ENCODE measurements at places on chromosomes 3 and 15. TPM values are rescaled to one million over a fixed set of nuclear protein-coding genes. Genes with fewer than 3 reads are reported as not detected.

GRCh38 chr3:141412087-141412935, 44.0 kb downstream of the ZBTB38 start:
- DNase-seq: peak; percentile 76

The LRRIQ4 gene
- not detected for total RNA-seq

DNA sequence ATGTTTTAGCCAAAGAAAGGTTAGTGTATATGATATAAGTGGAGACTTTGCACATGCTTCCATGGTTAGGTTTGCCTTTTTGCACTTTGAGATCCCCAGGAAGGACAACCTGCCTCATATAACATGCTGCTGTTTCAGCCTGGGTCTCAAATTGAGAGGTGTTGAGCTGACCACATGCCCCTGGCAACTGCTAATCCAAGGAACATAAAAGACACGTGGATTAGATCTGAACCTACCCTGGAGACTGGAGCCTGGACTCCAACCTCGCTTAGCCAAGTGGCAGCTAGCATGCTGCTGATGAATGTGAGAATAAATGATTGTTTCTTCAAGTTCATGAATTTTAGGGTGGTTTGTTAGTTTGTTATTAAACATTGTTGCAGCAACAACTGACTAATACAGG, 301.8 kb upstream of the TBC1D5 start:
- no peak for DNase-seq

GRCh38 chr3:71776538-71776937, 8.4 kb downstream of the PROK2 start:
- no peak for DNase-seq

DNA sequence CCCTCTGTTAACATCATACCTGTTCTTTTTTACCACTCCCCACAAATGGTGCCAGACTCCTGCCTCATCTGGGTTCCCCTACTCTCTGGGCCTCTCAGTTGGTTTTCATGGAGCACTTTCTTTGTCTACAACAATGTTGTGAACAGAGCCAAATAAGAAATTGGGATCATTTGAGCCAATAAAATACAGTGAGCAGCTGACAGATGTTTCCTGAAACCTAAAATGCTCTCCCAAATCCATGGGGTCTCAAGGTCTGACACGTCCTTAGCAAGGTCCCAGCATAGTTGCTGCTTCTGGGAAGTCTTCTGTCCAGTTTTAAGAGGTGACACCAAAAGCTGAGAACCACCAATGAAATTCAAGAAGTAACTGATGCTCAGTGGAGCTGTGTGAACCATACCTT, 1.7 kb downstream of the NMNAT3 start:
- no peak for DNase-seq

The ST3GAL6 gene
- total RNA-seq: 8.2 TPM

DNA sequence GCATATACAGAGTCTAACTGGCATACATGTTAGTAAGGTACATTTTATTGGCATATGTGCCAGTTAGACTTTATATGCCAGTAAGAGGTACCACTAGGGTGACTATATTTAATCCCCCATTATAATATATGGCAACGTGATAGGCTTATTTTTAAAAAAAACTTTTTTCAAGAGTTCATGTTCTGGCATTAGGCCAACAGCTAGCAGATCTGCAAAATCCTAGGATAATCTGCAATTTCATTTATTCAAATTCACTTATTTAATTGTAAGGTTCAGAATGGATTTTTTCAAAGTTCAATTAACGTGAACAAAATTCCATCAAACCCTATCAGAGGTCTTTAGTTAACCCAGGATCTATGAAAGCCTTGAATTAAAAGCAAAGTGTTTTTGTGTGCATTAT, 31.9 kb downstream of the NIT2 start:
- DNase-seq: no peak

The LRRC31 gene
- not detected for total RNA-seq

- no peak for DNase-seq
Observed at GRCh38 chr3:187782006-187782405, 36.7 kb upstream of the BCL6 start.

The SLC9C1 gene
- total RNA-seq: not detected

DNA sequence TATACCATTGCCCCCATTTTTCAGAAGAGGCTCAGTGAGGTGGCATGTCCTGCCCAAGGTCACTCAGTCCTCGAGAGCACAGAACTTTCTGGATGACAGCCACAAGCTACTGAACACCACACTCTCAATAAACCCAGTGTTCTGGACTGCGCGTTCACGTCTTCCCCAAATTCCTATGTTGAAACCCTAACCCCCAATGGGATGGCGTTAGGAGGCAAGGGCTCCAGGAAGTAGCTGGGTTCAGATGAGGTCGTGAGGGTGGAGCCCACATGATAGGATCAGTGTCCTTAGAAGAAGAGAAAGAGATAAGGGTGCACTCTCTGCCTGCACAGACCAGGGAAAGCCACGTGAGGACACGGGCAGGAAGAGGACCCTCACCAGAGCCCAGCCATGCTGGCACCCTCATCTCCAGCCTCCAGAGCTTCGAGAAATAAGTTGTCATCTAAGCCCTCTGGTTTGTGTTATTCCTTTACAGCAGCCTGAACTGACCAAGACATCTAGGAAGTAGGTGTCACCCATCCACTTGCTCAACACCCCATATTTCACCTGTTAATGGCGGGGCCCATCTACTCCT, 324.0 kb downstream of the UACA start:
- DNase-seq: no peak

DNA sequence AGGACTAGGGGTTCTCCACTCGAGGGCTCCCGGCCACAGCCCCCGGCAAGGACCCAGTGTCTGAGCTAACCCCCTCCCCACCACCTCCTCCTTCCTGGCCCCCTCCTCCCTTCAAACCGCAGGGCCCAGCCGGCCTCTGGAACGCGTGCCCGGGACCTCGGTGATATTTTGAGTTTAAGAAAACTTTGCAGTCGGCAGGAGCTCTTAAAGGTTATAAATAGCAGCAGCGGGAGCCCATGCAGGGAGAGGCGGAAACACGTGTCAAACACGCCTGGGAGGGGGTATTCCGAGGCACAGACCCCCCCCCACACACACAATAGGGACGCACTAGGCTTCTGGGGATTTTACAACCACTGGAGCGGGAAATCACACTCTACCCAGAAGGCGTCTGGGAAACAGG, 3.1 kb upstream of the PTH1R start:
- no peak for DNase-seq

GRCh38 chr3:186823386-186823785, 17.1 kb upstream of the RFC4 start:
- DNase-seq: no peak

DNA sequence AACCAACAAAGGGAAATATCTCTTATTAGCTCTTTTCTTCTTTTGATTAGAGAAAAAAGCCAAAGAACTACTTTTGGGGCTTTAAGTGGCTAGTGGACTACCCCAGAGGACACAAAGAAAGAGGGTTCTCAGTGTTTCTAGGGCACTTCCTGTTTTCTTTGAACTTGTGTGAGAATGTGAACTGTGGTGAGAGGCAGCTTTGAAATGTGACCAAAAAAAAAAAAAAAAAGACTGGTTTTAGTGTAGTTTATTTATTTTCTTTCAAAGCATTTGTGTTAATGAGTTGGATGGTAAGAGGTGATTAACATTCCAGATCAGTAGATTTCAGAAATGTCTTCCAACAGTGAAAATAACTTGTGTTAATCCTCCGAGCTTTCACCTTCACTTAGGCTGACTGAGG, 32.4 kb downstream of the SELENOT start:
- DNase-seq: no peak

DNA sequence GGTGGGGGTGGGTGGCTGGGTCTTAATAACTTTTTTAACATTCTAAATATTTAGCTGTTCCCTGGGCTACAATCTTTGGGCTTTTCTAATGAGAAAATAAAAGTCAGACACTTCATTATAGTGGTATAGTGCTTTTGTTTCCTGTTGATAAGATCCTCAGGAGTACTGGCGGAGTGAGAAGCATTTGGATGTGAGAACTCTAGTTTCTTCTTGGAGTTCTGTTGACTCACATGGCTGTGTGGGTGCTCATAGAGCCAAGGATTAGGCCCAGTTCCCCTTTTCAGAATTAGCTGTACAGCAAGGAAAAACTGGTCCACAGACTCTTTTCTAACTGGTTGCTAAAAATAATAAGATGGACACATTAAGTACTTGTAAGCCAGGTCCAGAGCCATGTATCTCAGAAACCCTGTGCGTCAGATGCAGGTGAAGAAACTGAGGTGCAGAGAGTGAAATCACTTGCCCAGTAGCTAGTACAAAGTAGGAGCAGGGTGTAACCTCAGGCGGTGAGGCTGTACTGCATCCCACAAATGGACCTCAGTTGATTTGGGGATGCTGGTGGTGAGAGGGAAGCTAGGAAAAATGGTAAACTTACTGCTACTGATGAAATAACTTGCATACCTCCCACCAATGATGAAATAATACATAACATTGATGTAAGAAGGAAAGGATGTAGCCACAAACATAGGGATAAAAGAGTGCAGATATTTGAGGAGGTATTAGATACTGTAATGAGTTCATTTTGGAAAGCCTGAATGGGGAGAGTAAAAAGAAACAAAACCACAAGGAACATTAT, 2.3 kb downstream of the ITPR1 start:
- no peak for DNase-seq

- no peak for DNase-seq
Observed at GRCh38 chr15:80558631-80559319, 136.3 kb upstream of the ABHD17C start.

- peak; percentile 56 for DNase-seq
Observed at GRCh38 chr3:38039101-38039898, at the start of gene DLEC1. Gene DLEC1 (plus strand): TSS chr3:38039208. CDS start chr3:38039226, 18 bp downstream.

DNA sequence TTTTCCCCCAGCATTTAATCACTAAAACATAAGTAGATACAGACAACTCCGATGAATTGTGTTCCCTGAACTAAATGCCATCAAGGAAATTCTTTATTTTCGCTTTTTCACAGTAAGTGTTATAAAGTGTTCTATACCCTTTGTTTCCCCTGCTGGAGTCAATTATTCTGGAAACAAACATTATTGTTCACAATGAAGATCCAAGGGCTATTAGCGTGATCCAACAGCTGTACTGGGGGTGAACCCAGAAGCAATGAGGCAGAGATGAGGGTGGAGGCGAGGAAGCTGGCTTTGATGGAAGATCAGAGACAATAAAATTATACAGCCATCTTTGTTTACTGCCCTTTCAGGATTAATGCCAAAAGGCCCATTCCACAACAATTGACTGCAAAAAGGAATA, 250.3 kb upstream of the IGF1R start:
- no peak for DNase-seq

The SNTN gene
- total RNA-seq: 5.4 TPM
